ENCODE measurements at places on chromosomes 11 and 22.

DNA sequence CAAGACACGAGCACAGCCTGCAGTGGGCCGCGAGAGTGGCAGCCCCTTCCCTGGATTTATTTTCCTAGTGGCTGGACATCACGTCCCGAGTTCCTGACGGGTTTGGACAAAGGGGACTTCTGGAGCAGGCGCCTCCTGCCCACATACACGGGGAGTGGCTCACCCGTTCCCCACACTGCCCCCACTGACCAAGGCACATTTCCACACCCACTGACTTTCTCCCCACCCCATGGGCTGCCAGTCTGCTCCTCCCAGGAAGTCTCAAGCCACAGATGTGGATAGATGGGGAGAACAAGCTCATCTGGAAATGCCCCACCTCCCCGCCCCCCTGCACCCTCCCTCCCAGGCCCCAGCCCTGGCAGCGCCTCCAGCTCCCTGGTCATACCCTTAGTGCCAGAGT lies 34.0 kb upstream of the FADD start:
- no peak for DNase-seq

GRCh38 chr11:10982704-10983510 lies 125.1 kb upstream of the ZBED5 start:
- DNase-seq = no peak

- no peak for DNase-seq
These were observed 106.9 kb upstream of the SORL1-AS1 start for GRCh38 chr11:121559606-121560200.

GRCh38 chr11:67195971-67196456 lies 70.3 kb upstream of the GRK2 start:
- DNase-seq = no peak

GRCh38 chr11:104738918-104739317 lies 159.3 kb downstream of the CASP12 start:
- no peak for DNase-seq

- no peak for DNase-seq
These were observed 1.7 kb downstream of the ESRRA start for GRCh38 chr11:64306876-64307622.

DNA sequence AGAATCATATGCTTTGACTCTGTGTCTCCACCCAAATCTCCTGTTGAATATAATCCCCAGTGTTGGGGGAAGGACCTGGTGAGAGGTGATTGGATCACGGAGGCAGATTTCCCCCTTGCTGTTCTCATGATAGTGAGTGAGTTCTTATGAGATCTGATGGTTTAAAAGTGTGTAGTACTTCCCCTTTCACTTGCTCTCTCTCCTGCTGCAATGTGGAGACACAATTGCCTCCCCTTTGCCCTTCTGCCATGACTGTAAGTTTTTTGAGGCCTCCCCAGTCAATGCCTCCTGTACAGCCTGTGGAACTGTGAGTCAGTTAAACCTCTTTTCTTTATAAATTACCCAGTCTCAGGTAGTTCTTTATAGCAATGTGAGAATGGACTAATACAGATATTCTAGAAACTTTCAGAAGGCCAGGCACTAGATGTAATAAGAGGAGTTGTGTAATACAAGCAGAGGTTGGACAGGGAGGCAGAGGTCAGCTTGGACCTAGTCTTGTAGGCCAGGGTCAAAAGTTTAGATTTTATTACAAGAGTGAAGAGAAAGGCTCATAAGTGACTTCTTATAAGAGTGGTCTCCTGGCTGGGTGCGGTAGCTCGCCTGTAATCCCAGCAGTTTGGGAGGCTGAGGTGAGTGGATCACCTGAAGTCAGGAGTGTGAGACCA lies 9.3 kb upstream of the SERPING1 start:
- no peak for DNase-seq

DNA sequence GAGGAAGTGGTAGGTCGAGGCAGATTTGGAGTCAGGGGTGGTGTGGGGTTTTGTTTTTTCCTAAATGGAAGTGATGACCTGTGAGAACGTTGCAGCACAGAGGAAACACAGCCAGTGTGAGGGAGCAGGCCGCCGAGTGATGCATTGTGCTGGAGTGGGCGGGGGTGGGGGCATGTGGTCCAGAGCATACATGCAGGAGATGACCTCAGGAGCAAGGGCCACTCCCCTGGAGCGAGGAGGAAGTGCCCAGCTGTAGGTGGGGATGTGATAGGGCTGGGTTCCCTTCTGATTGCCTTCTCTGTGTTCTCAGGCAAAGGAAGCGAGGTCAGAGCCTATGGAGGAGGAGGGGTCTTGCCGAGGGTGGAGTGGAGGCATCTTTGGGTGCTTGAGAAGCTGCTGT lies 81.4 kb downstream of the PPP6R3 start:
- DNase-seq = no peak

- DNase-seq = no peak
These were observed 36.0 kb upstream of the CHRNA10 start for GRCh38 chr11:3707176-3707575.

GRCh38 chr11:65479184-65480145 lies 19.4 kb upstream of the MALAT1 start:
- peak; percentile 63 for DNase-seq

DNA sequence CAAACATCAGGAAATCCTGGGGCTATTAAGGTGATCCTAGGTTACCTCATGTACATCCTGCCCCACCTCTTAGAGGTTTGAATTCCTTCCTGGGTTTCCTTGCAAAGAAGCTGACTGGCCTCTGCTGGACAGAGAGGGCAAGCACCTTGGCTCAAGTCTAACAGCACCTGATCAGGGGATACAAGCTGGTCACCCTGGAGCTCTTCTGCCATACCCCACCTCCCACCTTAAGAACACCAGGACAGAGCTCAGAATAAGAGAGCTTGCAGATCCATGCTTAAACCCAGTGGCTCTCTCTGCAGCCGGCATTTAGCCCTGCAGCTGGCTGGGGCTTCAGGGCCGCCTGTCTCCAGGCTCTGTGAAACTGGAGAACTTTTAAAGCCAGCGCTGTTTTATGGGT lies 386.6 kb upstream of the NARS2 start:
- peak; percentile 43 for DNase-seq

- DNase-seq = no peak
These were observed 350.8 kb downstream of the DLG2 start for GRCh38 chr11:85276332-85276731.

DNA sequence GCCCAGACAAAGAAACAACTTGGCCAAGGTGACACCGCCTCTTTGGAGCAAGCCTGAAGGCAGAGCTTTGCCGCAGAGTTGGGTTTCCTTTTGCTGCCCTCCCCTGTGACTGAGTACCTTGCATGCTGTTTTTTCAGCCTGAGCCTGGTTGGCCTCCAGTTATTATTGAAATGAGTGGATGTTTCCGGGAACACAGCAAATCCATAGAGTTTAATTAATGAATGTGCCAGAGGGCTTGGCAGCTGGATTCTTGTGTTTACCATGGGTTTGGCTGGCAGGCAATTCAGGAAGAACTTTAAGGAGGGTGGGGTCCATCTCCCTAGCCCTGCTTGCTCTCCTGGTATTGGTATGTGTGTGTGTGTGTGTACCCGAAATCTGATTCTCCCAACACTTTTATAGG lies 65.6 kb upstream of the CRYBB3 start:
- DNase-seq = no peak

GRCh38 chr11:3186166-3186953 lies 21.2 kb upstream of the OSBPL5 start:
- DNase-seq = no peak

DNA sequence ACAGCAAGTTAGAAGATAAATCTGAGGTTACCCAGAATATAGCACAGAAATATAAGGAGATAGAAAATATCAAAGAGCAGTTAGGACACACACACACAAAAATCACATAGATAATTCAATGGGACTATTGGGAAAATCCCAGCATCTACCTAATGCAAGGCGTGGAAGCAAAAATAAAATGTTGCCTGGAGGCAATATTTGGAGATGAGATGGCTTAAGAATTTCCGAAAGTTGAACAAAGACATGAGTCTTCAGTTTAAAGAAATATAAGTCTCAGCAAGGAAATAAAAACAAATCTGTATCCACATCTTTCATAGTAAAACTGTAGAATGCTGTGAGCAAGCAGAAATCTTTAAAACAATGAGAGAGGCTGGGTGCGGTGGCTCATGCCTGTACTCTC lies 29.5 kb upstream of the ACR start:
- DNase-seq = no peak

GRCh38 chr11:95904009-95904650 lies 19.8 kb downstream of the MTMR2 start:
- no peak for DNase-seq

- peak; percentile 4 for DNase-seq
These were observed 8.7 kb upstream of the SLC5A12 start for GRCh38 chr11:26730414-26731083.

GRCh38 chr11:65641297-65642013 lies 3.6 kb downstream of the SIPA1 start:
- DNase-seq = no peak

GRCh38 chr11:84719935-84720577 lies 907.1 kb downstream of the DLG2 start:
- DNase-seq = no peak

DNA sequence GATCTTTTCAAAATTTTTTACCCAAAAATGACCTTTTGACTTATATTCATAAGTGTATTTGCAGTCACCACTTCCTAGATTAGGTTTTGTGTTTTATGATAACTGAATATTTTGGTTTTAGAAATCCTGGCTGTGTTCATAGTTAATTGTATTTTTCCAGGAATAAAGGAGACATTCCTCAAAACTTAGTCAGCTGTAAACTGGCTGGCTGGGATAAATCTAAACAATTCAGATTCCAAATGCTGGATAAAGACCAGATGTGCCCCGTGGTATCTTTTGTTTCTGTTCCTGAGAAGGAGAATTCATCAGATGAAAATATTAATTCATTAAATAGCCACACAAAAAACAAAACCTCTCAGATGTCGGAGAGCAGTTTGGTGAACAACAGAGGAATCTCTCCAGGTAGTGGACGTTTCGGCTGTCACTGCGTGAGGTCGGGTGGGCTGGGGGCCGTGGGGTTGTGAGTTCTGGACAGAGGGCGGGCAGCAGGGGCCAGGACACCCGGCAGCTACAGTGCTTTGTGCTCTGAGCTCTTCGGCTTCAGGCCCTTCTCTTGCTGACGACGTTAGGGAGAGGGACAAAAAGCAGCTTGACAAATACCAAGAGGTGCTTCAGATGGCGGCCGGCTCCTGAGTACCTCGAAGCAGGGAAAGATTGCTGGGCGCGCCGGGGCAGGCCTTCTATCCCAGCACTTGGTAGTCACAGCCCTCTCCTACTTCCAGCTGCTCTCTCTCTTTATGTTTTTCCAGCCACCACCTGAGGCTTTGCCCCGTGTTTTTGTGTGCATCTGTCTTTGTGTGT lies 24.6 kb downstream of the MOV10L1 start:
- peak; percentile 85 for DNase-seq

GRCh38 chr11:116851626-116852025 lies 14.2 kb upstream of the APOA1 start:
- no peak for DNase-seq

GRCh38 chr11:83948200-83948599 lies 662.0 kb upstream of the CCDC90B start:
- no peak for DNase-seq

DNA sequence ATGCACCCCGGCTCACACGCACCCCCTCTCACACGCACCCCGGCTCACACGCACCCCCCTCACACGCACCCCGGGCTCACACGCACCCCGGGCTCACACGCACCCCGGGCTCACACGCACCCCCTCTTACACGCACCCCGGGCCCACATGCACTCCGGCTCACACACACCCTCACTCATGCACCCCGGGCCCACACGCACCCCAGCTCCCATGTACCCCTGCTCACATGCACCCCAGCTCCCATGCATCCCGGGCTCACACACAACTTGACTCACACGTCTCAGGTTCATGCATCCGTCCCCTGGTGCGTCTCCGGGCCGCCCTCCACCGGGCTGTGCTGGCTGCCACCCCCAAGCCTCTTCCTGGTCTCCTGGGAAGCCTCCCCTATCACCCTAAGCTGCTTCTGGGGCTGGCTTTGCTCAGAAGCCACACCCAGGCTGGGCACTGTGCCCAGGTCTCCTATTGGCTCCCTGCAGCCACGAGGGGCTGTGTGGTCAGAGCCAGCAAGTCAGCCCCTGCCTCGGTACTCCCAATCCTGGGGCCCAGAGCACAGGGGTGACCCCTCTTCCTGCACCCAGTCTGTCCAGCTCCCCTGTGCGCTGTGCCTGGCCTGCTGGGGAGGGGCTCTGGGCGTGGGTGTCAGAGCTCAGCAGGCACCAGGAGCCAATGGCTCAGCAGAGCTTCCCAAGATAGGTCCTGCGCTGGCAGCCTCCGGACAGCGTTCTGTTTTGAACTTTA lies 16.9 kb downstream of the TSPAN4 start:
- DNase-seq = peak; percentile 98

GRCh38 chr22:46654927-46655595 lies 34.9 kb downstream of the GRAMD4 start:
- DNase-seq = no peak

DNA sequence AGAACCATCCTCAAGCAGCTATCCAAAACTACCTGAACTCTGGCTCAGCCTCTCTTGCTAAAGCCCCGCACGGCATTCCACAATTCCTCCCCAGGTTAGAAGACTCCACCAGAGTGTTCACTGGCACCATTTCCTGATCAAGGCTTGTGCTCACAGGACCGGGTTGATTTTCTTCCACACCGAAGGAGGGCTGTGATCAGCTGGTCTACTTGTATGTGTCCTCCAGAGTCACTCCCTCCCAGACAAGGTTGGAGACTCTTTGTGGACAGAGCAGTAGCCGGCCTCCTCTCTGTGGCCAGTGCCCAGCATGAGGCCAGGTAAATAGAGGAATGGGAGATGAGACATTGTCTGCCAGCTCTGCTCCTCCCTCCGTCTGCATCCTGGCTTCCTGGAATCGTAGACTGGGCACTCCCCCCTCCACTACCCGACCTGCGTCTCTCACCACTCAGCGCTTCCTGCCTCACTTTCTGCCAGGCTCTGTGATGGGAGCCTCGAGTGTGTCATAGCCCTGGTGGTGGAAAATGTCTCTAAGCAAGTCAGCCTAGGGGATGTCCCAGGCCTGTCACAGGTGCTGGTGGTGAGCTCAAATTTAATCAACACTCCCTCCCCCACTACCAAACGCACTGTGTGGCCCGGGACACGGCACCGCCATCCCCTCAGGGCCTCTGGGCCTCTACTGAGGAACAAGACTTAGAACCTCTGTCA lies 12.5 kb upstream of the TMPRSS6 start:
- no peak for DNase-seq

- no peak for DNase-seq
These were observed 182.0 kb downstream of the CWF19L2 start for GRCh38 chr11:107275632-107276031.

- no peak for DNase-seq
These were observed 94.3 kb downstream of the FEZ1 start for GRCh38 chr11:125401746-125402145.

- no peak for DNase-seq
These were observed 5.7 kb downstream of the POLR3H start for GRCh38 chr22:41538583-41538982.

Measured in hepatic stellate cell (primary cell).